Activated CD8-positive, alpha-beta memory T cell treated with anti-CD3 and anti-CD28 coated beads for 4 hours (primary cell): ENCODE measurements at places on chromosomes 1 and 21.

DNA sequence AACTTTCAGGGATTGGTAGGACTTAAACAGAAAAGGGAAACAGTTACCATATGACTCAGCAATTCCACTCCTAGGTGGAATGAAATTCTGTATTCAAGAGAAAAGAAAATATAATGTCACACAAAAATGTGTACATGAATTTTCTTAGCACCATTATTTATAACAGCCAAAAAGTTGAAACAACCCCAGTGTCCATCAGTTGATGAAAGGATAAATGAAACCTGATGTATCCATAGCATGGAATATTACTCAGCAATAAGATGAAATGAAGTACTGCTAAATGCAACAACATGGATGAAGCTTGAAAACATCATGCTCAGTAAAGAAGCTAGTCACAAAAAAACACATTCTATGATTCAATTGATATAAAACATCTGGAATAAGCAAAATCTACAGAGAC lies 15.5 kb downstream of the EEIG2 start:
- DNase-seq = no peak

DNA sequence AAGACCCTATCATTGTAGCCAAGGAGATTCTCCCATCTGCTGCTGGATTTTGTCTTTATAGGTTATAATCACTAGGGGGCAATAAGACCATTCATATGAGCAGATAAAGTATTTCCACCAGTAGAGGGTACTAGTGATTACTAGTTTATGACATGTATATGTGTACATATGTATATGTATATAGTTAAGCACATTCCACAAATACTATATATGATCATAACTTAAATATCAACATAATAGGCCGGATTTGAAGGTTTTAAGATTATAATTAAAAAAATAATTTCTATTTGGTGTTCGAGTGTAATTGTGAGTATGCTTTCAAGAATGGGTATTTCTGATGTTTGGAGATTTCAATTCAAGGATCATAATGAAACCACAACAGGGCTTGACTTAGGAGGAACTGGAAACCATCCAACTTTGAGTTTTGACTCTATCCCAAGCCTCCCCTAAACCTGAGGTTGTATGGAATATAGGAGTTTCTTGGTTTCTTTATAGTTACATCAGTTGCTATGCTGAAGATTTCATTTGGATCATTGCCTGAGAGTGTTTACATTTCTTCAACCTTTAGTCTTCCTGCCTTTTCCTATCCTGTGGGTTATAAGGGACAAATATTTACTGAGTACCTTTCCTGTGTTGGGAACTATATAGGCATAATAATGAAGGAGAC lies 16.9 kb downstream of the TCEANC2 start:
- DNase-seq = no peak

- peak; percentile 81 for DNase-seq
These were observed 15.9 kb upstream of the BTG2 start for GRCh38 chr1:203289281-203289981.

DNA sequence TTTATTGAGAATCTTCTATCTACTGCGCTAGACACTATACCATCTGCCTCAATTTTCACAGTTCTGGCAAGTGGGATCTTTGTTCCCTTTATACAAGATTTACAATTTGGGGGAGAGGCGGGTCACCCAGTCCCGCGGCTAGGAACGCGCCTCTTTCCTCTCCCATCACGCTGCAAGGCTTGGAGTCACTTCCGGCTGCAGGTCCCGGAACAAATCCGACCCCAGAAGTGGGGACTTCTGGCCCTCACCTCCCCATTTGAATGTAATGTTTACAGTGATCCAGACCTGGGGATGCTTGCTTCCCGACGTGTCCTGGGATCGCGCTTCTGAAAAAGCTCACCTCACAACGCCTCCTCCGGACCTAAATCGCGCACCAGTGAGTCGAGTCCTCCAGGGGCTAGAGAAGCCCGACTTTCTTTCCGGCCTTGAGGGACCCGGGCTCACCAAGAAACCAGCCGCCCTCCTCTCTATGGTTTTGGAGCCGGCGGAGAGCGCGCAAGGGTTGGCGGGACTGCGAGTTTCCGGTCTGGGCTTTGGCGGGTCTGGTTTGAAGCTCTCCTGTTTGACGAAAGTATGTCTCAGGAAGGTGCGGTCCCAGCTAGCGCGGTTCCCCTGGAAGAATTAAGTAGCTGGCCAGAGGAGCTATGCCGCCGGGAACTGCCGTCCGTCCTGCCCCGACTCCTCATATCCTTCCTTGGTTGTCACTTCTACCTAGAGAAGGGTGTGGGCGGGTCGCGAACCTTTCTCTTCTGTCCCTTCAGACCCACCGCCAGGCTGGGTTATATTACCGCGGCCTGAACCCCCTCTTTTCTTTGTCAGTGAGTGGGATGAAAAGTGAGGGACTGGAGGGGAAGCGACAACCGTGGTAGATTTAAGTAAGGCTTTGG lies at the start of gene METTL18:
TSS of gene METTL18 (minus strand) at position 378 of the 887 bp plus-strand sequence. CDS start 1,212 bp downstream, outside the sequence.
- peak; percentile 75 for DNase-seq

- DNase-seq = no peak
These were observed 905.8 kb upstream of the ADGRL2 start for GRCh38 chr1:80894921-80895320.

GRCh38 chr1:218367118-218367517 lies 22.0 kb downstream of the TGFB2 start:
- DNase-seq = no peak

- DNase-seq = no peak
These were observed 155.0 kb downstream of the TPR start for GRCh38 chr1:186220067-186220466.
